DND-41 (cell line): ENCODE measurements at places on chromosomes 3 and 15.

DNA sequence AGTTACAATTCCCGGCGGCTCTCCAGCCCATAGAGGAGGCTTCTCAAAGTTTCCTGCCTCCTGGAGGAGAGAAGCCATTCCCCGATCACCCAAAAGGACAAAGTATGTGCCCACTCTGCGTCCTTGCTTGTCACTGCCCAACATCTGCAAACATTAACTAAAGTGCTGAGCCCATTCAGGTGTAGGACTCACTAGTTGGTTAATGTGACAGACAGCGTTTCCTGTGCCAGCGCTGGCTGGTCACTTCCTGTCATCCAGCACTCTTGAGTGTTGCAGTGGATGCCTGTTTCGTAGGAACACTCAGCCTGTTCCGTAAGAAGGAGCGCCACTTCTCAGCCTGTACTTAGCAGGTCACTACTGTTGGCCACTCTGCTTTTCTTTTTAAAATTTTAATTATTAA lies 100.3 kb downstream of the APBA2 start:
- DNase-seq = no peak

DNA sequence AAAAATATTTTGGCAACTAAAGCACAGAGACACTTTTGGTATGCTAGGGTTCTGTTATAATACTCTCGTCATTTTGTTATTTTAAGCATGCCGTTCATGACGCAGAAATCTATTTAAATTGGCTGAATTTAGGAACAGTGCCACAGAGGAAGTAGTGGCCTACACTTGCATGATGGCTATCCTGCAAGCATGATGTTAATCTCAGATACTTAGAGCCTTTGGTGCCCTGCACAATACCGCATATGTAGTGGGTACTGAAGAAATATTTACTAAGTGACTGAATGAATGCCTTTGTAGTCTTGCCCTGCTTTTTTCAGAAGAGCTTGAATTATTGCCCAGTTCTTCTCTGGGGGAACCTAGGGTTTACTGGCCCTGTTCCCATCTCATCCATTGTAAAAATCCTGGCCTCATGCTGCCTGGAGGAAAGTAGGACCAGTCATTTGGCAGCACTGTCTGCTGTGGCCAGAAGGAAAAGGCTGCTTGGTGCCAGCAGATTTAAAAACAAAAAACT lies 79.0 kb downstream of the SERPINI1 start:
- DNase-seq = no peak

GRCh38 chr3:131324923-131325322 lies 56.7 kb upstream of the NUDT16 start:
- DNase-seq = no peak

DNA sequence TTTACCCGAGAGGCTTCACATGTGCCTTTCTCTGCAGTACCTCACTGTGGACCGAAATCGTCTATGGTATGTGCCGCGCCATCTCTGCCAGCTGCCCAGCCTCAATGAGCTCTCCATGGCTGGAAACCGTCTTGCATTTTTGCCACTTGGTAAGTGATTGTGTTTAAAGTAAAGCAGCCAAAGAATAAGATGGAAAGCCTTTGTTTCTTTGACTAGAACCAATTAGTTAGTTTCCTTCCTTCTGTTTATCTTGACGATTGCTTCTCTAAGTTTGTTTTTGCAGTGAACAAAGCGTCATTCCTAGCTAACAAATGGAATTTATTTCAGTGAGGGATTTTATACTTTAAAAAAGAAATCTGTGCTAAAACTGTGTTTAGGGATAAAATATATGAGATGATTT lies 82.7 kb downstream of the LRRC28 start:
- no peak for DNase-seq

GRCh38 chr3:70981231-70981880 lies 602.2 kb downstream of the FOXP1 start:
- DNase-seq = no peak

DNA sequence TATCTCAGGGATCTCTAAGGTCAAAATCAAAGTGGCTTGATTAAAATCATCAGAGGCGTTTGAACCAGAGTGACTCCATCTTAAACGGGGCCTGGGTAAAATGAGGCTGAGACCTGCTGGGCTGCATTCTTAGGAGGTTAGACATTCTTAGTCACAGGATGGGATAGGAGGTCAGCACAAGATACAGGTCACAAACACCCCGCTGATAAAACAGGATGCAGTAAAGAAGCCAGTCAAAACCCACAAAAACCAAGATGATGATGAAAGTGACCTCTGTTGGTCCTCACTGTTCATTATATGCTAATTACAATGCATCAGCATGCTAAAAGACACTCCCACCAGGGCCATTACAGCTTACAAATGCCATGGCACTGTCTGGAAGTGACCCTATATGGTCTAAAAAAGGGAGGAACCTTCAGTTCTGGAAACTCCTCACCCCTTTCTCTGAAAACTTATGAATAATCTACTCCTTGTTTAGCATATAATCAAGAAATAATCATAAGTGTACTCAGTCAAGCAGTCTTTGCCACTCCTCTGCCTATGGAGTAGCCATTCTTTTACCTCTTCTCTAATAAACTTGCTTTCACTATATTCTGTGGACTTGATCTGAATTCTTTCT lies 143.3 kb upstream of the SLCO3A1 start:
- no peak for DNase-seq

DNA sequence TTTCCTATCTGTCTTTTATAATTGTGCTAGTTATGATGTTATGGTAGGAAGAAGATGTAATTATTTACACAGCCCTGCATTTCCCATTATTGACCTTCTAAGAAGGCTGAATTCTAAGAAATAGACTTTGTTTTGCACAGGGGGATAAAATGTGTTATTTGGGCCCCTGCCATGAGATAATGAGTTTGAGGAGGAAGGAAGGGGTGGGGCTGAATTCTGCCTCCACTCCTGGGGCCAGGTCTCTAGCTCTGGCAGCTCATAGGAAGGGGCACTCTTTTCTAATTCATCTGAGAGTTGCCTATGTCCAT lies 69.2 kb upstream of the GOLGA8B start:
- DNase-seq = no peak

- DNase-seq = no peak
Observed at GRCh38 chr3:109257269-109257668, 59.0 kb downstream of the DPPA2 start.

- no peak for DNase-seq
Observed at GRCh38 chr3:62833538-62833937, 41.7 kb downstream of the CADPS start.

GRCh38 chr15:92807971-92808571 lies 92.1 kb upstream of the CHD2 start:
- DNase-seq = peak; percentile 41

GRCh38 chr15:98787936-98788757 lies 139.8 kb downstream of the IGF1R start:
- DNase-seq = no peak

GRCh38 chr3:181915551-181915950 lies 203.8 kb downstream of the SOX2 start:
- DNase-seq = no peak

DNA sequence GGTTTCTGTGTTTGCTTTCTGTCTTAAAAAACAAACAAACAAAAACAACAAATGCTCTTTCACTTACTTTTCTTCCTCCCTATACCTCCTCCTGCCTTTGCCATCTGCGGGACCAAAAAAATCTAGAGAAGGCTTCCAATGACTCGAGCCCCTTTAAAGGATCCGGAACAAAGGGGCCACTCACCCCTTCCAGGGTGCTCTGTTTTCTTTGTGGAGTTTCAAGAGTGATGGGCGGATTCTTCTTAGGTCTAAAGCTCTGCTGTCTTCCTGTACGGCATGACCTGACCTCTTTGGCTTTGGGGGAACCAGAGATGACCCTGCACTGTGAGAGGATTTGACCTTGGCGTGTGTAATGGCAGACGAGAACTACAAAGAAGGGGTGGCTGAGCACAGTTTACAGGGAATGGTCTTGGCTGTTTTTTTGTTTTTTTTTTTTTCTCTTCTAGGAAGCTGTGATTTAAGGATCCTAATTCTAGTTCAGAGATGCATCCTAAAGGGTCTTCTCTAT lies 2.2 kb upstream of the MUC20 start:
- DNase-seq = no peak

DNA sequence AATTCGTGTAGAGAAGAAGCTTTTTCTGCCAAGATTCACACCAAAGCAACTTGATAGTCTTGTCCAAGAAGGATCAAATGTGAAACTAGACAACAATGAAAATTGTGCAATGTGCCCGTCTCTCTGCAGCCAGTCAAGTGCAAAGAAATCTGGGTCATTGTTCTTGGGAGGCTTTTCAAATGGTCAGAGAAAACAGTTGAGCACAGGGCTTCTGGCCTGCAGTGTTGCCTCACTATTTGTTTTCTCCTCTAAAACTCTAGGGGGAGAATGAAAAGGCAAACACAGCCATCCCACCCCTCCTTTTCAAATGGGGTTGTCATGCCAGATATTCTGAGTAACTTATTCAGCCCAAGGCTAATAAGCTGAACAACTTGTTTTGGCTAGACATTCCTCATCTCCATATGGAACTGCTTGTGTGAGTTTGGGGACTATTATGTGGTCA lies 417.6 kb upstream of the CDIN1 start:
- no peak for DNase-seq

DNA sequence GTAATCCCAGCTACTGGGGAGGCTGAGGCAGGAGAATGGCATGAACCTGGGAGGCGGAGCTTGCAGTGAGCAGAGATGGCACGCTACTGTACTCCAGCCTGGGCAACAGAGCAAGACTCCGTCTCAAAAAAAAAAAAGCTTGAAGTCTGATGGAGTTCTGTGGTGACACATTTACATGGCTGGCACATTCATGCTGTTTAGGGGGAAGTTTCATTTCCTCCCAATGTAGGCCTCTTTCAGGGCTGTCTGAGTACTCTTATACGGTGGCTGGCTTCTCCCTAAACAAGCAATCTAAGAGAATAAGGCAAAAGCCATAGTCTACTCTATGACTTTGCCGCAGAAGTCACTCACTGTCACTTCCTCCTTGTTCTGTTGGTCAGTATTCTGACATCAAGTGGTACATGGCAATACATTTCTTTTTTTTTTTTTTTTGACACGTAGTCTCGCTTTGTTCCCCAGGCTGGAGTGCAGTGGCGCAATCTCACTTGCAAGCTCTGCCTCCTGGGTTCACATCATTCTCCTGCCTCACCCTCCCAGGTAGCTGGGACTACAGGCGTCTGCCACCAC lies 41.2 kb downstream of the OIP5 start:
- no peak for DNase-seq

GRCh38 chr3:100665230-100665629 lies 44.1 kb upstream of the TFG start:
- peak; percentile 63 for DNase-seq

DNA sequence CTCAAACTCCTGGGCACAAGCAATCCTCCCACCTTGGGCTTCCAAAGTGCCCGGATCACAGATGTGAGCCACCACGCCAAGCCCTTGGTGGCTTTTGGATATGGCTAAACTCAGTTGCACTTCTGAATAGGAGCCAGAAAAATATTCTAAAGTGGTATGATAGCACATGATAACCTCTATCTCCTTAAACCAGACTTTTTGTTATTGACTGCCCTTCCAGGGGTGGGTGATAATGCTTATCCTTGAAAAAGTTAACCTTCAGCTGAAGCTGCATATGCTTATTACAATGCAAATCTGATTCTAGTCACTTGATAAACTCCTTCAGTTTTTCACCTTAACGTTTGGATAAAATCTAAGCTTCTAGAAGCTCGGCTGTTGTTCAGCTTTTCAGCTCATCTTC lies 6.3 kb downstream of the CCNB2 start:
- no peak for DNase-seq

DNA sequence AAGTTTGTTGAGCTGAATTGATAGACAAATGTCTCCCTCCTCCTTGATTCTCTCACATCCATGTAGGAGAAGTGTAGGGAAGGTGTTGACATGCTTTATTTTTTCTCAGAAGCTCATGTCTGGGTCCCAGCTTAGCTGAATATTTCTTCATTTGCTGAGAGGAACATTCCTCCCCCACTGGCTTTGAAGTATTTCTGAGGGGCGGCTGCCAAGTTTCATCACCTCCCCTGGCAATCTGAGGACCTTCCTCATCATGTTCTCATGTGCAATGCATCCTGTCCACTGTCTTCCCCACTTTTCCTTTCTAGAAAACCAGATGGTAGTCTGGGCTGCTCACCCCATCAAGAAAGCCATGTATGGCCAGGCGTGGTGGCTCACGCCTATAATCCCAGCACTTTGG lies 168.9 kb upstream of the RGMA start:
- DNase-seq = no peak

GRCh38 chr15:63353887-63354286 lies 27.8 kb downstream of the CA12 start:
- DNase-seq = no peak

DNA sequence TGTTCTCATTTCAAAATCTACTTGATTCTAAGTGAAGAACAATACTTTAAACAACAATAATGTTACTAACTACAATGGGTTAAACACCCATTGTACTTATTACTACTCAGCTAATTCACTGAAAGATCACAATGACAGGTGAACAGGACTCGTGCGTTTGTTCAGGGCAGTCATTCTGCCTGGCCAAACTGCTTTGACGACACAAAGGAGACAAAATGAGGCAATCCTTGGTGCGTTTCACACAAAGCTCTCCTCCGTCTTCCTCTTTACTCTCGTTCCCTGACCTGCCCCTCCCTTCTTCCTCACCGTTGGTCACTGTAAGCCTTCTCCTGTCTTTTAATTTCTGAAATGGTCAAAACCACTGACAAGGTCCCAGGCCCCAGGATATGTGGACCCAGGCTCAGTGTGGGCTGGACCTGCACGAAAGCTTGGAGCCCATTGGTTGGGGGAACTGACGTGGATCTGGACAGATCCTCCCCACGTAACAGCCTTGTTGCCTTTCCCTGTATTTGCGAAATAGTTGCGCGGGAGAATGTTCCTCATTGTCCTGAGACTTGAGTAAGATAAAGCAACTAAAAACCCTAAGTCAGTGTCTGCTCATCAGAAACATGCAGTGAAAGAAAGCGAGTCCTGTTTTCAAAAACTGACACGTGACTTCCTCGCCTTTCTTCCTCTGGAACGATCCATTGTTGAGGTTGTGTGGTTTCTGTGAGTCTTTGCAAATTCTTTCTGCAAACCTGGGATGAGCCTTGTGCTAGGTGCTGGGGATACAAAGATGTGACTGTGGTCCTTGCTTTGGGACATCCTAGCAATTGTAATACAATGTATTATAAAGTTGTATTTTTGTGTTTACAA lies 147.1 kb upstream of the RGMA start:
- peak; percentile 20 for DNase-seq

DNA sequence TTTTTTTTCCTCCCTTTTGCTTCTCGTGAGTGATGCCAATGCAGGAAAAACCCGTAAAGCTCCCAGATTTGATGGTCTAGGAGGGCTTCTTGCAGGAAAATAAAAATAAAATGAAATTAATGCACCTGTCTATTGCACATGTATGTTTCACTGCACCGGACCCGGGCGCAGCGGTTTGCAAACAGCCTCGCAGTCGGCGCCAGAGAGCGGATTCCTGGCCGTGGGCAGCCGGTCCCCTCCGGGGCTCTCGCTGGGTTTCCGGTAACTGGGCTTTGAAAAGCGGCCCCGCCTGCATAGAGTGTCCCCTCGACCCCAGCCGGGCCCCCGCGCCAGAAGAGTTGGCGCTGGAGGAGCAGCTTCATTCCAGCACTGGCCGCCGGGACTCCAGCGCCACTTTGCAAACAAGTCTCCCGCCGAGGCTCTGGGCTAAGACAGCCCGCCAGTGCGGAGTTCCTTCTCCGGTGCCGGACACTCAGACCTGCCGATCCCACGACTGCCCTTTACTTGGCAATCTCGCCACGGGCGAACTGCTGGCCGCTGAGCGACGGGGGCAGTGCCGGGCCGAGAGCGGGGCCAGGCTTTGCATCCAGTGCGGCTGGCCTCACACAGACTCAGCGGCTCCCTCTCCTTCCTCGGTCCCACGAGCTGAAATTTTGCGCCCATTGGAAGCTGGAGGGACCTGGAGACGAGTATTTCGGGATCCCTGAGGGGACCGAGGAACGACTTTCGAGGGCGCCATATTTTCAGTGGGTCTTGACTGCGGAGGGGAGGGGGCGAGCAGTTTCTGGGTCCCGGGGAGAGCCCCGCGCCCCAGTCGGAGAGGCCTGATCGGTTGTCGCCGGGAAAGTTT lies 225.9 kb upstream of the C2CD4B start:
- DNase-seq = peak; percentile 30
